ENCODE measurements at places on chromosomes 6 and 20.

DNA sequence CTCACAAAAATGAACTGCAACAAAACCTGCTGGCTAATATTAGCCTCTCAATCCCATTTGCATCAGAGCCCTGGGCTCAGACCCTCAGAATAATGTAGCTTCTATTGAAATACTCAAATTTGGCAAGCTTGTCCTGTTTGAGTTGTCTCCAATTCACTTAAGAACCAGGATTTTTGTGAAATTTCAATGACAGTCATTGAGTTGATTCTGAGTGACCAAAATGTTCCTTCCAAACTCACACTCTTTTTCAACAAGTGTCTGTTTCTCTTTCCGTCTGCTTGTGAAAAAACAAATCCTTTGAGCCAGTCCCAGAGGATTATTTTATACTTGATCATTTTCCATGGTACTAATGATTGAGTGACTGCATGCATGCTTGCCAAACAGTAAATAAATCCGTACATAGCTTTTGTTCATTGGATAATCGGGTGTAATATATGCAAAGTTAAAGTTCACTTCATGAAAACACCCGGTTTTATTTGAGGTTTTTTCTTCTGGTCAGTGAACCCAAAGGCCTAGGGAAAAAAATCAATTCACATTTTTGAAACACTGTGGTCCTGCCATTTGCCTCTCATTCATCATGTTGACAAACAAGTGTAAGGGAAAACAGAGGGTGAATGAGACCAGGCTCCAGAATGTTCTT lies 16.4 kb upstream of the SLC22A2 start:
- DNase-seq, result no peak

DNA sequence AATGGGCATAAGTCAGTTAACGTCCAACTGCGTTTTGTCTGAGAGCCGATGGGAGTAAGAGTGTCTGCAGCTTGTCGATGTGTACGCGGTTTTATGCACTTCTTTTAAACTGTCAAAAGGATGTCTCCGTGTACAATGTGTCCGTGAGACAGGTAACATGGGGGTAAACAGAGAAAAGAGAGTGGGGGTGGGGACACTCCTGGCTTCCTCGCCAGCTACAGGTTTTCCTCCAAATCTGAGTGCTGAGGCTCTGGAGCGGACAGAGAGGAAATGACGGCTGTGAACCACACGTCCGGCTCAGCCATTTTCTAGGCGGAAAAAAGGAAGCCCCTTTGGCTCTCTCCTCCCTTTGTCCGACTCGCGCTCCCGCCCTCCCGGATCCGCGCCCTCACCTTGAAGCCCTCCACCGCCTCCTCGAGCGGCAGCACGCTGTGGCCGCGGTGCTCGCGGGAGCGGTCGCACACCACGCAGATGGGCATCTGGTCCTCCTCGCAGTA lies 916 bp downstream of the TRIM27 start:
- DNase-seq, result no peak

- no peak for DNase-seq
Measured at GRCh38 chr6:155894758-155895157, 439.1 kb upstream of the NOX3 start.

GRCh38 chr20:11454966-11455799 lies 462.5 kb upstream of the BTBD3 start:
- DNase-seq, result no peak

GRCh38 chr6:2731281-2731909 lies 19.3 kb downstream of the MYLK4 start:
- DNase-seq, result no peak

DNA sequence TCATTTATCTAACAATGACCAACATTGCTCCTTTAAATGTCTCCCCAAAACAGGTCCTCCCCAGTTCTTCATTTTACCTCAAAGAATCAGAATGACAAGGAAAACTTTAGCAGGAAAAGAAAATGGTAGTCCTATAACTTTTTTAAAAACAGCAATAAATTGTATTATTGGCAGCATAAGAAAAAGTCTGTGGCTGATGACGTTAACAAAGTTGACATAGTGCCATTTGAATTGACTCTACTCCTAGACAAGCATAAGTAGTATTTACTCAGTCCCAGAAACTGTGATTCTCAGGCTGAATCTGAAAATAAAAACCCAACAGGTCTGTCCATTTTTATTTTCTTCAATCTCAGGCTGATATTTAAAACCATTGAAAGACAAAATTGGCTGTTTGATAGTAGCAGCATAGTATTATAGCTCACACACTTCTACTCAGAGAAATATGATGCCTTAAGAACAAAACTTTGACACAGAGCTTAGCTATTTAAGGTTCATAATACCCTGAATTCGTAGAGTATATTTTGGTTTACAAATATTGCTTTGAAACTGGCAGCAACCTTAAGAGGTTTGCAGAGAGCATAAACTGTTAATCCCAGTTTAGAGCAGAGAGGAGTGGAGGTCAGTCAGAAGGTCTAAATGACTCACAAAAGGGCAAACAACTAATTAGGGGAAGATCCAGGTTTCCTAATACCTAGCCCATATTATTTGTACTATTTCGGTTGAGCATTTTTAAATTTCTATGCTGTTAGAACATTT lies 35.0 kb upstream of the TENT5A start:
- no peak for DNase-seq

GRCh38 chr20:63503524-63503923 lies 4.6 kb upstream of the EEF1A2 start:
- DNase-seq, result no peak

DNA sequence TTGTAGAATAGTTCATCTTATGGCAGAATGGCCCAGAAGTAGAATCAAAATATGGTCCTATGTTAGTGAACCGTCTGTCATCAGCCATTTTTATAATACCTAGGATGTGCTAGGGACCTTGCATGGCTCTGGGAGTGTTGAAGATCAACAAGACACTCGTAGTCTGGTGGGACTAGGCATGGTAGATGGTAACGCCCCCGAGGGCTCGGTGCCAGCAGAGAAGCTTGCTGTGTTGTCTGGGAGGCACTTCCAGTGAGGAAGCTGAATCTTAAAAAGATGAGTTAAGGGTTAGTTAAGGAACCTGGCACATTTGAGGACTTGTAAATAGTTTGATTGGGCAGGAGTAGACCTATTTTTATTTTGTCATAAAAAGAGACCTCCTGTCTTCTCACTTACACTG lies 82.4 kb downstream of the MAP3K4 start:
- no peak for DNase-seq

- no peak for DNase-seq
Measured at GRCh38 chr6:139597771-139598755, 223.6 kb upstream of the CITED2 start.

DNA sequence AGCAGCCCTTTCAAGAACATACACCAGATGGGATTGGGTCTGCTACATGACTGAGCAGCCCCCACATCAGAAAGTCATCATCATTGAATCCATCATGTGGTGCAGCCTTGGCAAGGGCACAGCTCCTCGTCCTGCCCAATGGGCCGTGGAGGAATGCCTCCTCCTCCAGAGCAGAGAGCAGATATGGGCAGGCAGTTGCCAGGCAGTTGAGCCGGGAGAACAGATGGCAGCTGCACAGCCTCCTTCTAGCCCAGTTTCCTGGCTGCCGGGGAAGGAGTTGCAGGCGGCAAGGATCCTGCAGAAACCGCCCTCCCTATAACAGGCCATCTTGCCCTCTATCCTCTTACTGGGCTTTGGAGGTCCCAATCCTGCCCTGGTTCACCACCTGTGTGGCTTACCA lies 11.9 kb upstream of the ZFAND3 start:
- DNase-seq, result no peak

GRCh38 chr6:79570129-79571029 lies 33.1 kb upstream of the LCA5 start:
- DNase-seq, result no peak

GRCh38 chr20:25318471-25319240 lies 70.8 kb downstream of the PYGB start:
- DNase-seq, result no peak

DNA sequence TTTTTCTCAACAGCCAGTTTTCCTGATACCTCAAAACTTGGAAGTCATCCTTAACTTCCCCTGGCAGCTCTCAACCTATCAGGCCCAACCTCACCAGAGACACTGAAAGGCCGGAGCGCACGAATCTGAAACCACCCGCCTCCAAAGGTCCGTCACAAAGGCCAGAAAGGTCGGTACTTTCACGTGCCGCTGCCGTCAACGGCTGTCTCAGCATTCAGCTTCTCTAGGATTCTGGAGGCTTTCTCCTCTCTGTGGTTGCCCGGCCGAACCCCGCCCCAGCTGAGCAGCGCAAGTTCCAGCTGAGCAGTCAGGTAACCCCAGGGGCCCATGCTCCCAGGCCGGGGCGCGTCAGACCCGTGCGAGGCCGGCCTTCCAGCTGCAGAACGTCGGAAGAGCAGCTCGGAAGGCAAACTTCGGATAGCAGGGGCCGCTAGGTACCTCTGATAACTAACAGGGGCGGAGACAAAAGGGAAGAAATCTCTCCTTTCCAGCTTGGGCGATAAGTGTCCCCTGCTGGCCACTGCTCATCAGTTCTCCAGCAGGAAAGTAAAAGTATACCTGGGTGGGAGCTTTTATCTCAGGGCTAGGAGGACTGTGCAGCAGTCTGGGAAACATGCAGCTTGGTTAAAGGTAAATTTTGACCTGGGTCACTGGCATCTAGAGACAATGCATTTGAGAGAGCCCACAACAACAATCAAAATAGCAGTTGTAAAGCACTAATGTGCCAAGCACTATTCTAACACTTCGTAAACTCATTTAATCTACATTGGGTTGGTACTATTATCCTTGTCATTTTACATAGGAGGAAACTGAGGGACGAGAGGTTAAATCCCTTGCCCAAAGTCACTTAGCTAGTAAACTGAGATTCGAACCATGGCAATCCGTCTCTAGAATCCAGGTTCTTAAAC lies 16.1 kb downstream of the ZSCAN12 start:
- DNase-seq, result no peak

DNA sequence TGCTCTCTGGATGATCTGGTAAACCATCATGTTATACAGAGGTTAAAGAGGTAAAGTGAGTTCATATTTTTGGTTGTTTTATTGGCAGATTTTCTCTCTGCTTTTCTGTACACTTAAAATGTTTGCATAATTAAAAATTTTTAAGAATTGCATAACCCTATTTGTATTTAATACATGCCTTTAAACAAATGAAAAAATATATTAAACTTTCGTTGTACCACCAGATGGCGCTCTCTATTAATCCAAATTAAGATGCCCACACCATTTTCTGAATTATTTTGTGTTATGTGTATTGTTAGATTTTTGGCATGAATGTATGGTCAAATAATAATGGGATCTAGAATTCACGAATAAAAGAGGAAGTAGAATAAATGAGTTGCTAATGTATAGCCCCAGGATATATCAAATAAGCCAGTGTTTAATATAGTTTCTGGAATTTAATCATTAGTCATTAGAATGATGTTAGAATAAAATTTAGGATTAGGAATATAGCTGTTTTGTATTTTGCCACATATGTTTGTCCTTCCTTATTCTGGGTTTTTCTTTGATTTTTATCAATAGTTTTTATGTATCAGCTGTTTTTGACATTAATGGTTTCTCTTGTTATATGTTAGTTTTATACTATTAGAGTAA lies 38.9 kb downstream of the SMAP1 start:
- DNase-seq, result no peak

GRCh38 chr20:4411744-4412143 lies 310.0 kb upstream of the PRND start:
- DNase-seq, result no peak

DNA sequence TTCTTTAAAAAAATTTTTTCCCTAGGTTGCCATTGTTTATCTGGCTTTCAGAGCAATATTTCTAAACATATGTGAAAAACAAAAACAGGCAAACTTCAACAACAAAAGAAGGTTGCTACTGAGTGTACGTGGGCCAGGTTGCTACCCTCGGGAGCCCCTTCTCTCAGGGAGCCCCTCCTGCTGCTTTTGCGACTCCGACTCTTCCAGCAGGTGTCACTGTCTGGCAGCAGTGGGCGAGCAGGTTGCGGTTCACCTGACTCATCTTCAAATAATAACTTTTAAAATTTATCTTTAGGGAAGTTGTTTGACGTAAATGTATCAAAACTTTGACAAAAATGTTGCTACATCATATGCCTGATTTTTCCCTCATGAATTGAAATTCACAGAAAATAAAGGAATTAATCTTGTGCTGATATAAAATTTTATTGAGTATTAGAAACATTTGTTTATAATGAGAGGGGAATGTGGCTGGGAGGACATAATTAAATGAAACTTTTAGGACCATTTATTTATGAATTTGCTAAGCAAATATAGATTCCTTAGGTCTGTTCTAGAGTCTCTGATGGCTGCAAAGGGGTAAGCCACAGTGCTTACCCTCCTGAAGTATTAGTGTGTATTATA lies 138.8 kb downstream of the HIVEP1 start:
- DNase-seq, result no peak

DNA sequence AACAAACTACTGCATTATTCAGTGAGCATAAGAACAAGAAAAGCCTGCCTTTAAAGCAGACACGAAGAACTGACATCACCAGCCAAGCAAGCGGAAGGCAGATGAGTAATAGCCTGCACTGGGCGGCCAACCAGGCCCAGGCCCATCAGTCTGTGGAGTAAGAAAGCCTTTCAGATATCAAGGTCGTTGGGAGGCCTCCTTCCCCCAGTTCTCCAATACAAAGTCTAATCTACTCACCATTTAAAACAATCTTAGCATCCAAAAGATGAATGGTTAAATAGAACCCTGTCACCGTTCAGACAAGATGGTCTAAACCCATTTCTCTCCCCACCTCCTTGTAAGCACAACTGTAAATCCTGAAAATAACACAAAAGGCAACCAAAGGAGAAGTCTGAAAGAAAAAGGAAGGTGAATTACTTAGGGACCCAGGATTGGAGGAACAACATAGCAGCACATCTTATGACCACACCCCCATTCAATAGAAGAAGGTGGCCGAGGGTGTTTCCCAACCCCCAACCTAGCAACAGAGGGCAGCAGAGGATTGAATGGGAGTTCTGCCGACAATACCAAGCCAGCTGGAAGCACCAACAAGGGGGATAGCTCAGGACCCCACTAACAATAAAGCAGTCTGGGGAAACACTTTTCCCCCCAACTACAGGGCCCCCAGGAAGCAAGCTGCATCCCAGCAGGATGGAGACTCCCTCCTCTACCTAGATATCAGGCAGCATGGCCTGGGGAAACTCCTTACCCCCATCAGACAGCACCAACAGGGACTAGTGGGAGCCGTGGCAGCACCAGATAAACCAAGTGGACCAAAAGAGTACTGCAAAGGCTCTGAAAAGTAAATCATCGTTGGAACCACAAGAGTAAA lies 67.9 kb downstream of the ZHX3 start:
- DNase-seq, result no peak

DNA sequence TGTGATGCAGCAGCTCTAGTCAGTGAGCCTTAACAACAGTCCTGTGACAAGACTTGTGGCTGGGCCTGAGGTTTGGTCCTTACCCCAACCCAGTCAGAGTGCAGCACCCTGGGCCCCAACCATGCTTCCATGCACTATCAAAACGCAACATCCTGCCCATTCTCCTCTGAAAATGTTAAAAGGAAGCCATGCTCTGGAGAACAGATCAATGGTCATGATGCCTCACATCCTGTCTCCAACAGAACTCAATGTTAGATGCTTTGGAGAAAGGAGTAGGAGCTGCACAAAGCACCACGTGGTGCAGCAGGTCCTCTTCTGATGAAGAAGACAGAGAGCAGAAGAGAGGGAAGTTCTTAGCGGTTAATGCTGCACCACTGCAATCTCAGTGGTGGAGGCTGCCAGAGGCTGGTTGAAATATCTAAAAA lies 41.9 kb downstream of the TRAM2 start:
- DNase-seq, result no peak

Measured in stimulated activated CD8-positive, alpha-beta memory T cell treated with anti-CD3 and anti-CD28 coated beads, Interleukin-4, amount 100 ng/mL, for 4 hours (primary cell).